ENCODE measurements at places on chromosomes 12 and 14. TPM values are rescaled to one million over a fixed set of nuclear protein-coding genes. Genes with fewer than 3 reads are reported as not detected.

CLEC14A gene
- 15.9 TPM for total RNA-seq

SVOP gene
- total RNA-seq = not detected

SAMD15 gene
- total RNA-seq = 3.3 TPM

NXPH4 gene
- 3.2 TPM for total RNA-seq

SMCO2 gene
- 0.17 TPM for total RNA-seq

IL31 gene
- not detected for total RNA-seq

PRIMA1 gene
- total RNA-seq = not detected

HCAR1 gene
- 0.87 TPM for total RNA-seq
